Nephron progenitor cell (in vitro differentiated cells): ENCODE measurements at places on chromosomes 1 and 21.

DNA sequence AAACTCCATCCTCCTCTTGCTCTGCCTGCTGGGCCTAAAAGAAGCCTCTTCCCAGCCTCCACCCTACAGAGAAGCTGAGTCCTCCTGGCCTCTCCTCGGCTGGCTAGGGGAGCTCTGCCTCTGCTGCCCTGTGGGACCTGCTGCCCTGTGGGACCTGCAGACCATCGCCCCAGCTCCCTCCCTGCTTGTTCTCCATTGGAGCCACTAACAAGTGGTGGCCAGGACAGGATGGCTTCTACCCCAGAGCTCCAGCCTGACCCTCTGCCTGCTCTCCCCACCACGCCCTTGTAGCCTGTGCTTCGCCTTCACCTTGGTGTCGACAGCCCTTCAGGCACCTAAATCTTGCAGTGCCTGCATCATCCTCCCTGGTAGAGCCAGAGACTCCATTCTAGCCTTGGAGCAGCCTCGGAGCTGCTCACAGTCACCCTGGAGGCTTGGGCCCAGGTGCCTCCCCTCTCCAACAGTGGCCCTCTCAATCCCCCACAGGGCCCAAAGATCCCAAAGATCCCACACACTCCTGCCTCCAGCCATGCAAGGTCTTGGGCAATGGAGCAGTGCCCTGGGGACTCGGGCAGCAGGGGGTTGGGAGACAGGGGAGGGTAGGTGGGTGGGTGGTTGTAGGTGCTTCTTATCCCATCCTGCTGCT, 3.0 kb downstream of the EPS8L3 start:
- no peak for DNase-seq

DNA sequence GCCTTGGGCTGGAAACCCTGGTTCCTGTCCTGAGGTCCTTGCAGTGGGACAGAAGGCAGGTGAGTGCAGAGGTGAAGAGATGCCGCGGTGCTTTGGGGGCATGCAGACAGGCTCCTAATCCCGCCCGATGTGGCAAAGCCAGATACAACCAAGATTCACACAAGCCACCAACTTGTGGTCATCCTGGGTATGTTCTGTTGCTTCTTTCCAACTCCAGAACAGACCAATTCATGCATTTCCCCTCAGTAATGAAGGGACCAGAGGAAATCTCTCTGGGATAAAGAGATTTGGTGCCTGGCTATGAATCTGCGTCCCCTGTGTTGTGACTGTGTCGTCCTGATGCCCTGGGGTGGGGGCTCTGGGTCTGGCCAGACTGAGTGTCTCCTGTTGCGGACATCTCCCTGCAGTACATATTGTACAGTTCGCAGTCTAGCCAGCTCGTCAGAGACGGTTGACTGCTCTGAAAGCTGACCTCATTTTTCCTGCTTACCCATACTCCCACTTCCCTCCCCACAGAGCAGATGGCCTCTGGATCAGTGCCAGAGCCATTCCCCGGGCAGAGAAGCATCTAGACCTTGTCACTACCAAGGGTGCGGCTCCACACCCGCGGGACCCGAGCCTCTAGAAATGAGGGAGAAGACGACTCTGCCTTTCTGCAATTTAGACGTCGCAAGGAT, 216.3 kb downstream of the KIF26B start:
- no peak for DNase-seq

DNA sequence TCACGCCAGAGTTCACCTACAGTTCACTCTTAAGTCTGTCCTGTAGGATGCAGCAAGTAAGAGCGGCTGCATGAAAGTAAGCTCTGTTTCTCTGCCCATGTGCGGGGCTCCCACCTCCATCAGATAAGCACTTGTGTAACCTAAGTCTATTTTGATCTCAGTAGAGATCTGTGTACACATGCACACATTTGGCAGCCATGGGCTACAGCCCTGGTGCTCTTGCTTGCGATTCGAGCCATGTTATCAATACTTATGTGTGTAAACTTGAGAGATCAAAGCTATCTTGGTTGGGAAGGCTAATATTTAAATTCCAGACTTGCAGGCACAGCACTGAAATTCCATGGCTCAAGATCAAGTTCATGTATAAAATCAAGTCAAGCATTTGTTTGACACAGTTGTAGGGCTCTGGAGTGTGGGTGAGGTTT, 244.7 kb upstream of the FGGY start:
- DNase-seq: no peak

- DNase-seq: no peak
These were observed 652.5 kb downstream of the KIF26B start for GRCh38 chr1:245807306-245807705.

DNA sequence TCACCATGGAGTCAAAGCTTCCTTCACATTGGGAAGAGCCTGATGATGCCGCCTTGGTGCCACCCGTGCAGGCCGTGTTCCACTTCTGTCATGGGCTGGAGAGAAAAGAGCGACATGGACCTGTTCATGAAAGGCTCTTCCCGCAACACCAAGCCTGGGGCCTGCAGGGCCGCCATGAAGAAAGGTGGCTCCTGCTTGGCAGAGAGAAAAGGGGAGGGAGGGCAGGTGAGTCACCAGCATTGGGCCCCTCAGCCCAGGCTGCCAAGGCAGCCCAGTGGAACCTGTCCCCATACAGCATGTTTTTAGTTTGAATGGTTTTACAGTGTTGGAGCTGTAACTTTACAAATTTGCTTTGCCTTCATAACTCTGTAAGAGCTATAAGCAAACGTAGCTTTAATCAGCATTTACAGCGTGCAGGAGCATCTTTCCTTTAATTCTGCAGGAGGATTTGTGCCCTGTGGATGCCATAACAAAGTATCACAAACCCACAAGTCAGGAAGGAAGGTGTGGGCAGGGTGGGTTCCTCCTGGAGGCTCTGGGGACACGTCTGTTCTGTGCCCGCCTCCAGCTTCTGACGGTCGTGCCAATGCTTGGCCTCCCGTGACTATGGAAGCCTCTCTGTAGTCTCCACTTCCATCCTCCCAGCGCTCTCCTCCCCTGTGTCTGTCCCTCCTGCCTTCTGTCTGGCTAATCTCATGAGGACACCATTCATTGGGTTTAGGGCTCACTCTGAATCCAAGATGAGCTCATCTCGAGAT, 49.1 kb downstream of the RIPK4 start:
- no peak for DNase-seq

GRCh38 chr1:211313392-211313791, 13.2 kb upstream of the TRAF5 start:
- no peak for DNase-seq

DNA sequence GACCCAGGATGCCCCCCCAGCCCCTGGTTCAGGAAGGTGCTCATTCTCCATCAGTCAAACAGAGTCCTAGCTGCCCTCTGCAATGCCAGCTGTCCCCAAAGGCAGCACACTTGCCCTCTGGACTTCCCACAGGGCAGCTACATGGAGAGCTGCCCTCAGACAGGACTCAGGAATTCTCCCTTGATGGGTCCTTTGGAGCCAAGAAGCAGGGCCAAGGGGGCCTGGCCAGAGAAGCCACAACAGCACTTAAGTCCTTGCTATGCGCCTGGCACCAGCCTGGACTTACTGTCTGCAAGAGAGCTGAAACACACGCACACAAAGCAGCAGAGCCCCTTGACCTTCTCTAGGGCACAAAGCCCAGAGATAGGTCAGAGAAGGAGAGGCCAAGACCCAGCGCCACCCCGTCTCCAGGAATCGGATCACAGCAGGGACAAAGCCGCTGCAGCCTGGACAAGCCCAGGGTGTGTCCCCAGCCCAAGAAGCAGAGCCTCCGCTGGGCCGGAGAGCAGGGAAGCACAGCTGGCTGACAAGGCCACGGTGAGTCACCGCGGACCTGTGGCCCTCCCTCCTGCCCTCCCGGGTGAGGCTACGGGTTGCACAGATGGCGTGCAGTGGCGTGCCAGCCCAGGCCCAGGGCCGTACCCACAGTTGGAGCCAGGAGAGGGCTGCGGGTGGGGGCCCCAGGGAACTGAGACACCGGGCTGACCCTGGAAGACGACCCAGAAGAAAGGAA, 1.7 kb downstream of the WNT9A start:
- no peak for DNase-seq

GRCh38 chr1:22555371-22555656, 8.0 kb upstream of the EPHA8 start:
- DNase-seq: no peak

DNA sequence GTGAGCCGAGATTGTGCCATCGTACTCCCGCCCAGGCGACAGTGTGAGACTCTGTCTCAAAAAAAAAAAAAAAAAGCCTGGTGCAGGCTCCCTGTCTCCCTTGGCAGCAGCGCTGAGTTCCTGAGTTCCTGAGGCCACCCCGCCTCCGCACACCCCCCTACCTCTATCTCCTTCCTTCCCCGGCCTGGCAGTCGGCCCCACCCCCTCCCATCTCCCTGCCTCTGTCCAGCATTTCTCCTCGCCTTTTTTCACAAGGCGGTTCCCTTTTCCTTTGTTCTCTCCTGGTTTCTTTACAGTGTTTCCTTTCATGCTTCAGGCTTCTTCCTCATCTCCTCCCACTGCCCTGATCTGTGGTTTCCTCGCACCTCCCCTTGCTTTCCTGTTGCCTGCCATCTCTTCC, 2.7 kb downstream of the RORC start:
- peak; percentile 68 for DNase-seq

- DNase-seq: no peak
These were observed 59.5 kb downstream of the C21orf91 start for GRCh38 chr21:17759511-17760178.

DNA sequence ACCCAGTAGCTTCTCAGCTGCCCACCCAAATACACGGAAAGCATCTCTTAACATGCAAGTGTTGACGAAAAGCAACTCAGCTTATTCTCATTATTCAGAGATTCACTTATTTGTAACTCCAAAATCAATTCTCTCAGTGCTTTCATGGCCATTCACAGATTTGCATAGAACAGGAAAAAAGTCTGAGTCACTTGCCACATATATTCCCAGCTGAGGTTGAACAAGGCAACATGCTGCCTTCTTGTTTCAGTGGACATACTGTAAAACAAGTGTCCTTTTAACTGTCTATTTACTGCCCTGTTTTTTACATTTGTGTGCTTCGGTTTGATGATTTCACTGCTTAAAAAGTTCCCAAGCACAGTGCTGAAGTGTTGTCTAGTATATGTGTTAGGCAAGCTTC, 273.0 kb downstream of the LTN1 start:
- no peak for DNase-seq

DNA sequence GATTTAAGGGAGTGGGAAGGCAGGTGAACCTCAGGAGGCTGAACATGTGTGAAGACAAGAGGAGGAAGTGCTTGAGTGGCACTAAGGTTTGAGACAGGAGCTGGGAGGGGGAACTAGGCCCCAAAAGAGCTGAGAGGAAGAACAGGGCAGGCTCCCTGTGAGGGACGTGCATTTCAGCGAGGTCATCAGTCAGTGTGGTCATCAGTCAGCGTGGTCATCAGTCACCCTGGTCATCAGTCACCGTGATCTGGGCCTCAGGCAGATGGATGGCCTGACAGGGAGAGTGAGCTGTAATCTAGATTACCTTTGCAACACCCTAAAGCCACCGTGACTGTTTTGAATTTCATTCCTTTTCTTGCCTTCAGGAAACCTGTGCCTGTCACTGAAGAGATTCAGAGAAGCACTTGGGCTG, 29.1 kb downstream of the VTCN1 start:
- peak; percentile 12 for DNase-seq

- DNase-seq: peak; percentile 67
These were observed at the start of gene BATF3 for GRCh38 chr1:212699625-212700222. TSS of gene BATF3 (minus strand) at chr1:212699840. CDS start at chr1:212699762, 78 bp downstream.

DNA sequence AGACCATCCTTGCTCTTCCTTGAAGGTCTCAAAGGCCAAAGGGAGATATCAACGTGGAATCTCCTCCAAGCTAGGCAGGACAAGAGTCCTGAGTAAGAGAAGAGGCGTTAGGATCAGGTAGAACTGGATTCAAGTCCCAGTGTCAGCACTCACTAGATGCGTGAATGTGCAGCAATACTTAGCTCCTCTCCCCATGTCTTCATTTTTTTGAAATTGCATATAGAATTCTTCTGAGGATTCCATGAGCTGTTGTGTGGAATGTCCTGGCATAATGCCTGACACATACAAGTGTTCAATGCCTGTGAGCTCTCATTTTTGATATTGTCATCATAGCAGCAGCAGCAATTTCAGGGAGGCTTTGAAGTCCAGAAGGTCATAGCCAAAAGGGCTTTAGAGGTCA, 333.2 kb downstream of the KCNH1 start:
- DNase-seq: no peak

DNA sequence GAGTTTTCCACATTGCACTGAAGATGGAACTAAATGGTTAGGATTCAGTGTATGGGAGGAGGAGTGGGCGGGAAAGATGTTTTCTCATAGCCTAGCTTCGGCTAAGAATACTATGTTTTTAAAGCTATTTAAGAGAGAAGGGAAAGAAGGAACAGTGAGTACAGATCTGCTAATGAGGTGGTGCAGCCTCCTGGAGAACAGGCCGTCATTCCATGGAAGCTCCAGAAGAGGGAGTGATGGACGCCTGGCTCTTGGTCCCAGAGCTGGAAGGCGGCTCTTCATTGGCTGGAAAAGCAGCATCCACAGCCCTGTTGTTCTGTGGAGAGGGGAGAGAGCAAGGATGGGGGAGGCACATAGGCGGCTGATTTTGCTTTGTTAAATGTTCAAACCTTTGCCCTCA, 6.9 kb downstream of the CAMK1G start:
- DNase-seq: no peak

GRCh38 chr1:19066248-19066873, 109.9 kb upstream of the IFFO2 start:
- no peak for DNase-seq

- DNase-seq: no peak
These were observed 670.5 kb downstream of the KIF26B start for GRCh38 chr1:245825128-245825901.

DNA sequence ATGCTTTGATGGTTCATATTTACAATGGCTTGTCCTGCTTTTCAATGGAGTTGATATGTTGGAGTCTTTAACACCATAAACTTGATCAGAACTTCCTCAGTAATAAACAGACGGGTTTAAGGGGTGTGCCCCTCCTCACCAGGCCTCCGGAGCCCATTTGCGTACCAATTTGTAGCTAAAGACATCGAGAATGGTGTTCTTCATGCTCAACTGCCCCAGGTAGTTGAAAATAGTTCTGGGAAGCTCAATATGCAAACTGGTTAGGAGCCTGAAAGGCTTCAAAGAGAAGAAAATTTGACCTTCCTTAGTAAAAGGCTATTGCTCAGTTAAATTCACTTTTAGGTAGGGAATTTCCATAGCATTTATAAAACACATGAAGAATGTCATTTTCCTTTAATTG, 68.1 kb upstream of the RRP15 start:
- DNase-seq: no peak

GRCh38 chr1:94246692-94247137, 9.3 kb upstream of the ARHGAP29 start:
- peak; percentile 11 for DNase-seq

GRCh38 chr1:1165485-1165884, 8.2 kb upstream of the TTLL10 start:
- no peak for DNase-seq
